ENCODE measurements at places on chromosomes 12 and 14.

- no peak for DNase-seq
These were observed 10.5 kb downstream of the EVL start for GRCh38 chr14:100075681-100076080.

- DNase-seq = peak; percentile 12
These were observed 663 bp downstream of the PTGER2 start for GRCh38 chr14:52314595-52315354.

DNA sequence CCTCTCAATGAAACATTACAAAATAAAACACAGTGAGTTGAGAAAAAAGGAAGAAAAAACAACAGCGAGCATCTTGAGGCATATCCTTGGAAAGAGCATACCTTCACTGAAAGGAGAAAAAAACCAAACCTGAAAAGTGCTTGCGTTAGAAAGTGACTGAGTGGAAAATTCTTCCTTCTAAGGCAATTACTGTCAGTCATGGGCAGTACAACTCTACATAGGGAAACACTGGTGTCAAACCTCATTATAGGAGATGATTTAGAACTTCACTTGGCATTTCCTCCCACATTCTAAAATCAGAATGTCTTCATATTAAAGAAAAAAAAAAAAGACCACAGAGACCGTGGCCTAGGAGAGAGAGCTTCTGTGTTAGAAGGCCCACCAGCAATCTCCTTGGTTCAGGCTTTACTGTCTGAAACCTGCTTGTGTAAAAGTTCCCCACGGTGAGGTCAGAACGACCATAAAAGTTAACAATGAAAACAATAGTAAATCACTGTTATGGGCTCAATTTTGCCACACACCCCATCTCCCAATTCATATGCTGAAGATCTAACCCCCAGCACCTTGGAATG is 91.1 kb upstream of the CRY1 start:
- DNase-seq = no peak

DNA sequence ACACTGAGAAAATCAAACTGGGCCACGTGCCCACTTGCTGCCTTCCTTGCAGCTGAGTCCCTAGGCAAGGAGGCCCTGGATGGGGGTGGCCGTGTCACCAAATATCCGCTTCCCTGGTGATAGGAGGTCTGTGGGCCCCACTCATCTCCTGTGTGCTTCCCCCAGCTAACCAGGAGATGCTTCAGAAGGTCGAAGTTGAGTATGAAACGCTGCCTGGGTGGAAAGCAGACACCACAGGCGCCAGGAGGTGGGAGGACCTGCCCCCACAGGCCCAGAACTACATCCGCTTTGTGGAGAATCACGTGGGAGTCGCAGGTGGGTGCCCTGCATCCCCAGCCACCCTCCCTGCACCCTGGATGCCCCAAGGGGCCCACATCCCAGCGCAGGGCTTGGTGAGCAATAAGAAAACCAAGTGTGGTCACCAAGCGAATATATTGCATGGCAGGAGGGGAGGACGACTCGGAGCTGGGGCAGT is 6.8 kb upstream of the SIVA1 start:
- no peak for DNase-seq

- DNase-seq = no peak
These were observed 52.8 kb upstream of the PPP1R12A start for GRCh38 chr12:79987731-79988130.

- no peak for DNase-seq
These were observed 411.0 kb upstream of the SOX5 start for GRCh38 chr12:24360461-24360860.

GRCh38 chr14:60220917-60221316 is 28.1 kb upstream of the PPM1A start:
- no peak for DNase-seq

DNA sequence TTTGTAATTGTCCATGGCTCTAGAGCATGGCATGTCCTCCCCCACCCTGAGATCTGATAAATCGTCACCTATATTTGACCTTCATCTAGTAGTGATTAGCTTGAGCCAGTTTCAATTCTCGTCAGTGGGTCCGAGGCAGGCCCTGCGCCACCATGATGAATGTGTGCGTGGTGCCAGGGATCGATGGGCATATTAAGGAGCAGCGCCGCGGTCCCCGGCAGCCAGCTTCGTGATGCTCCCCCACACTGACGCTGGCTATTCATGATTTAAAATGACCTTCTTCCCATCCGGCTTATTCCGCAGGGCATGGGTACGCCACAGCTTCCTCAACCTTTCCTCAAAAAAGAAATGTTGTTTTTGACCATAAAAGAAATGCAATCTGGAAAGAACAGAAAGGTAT is 68.0 kb downstream of the SLC25A47 start:
- DNase-seq = no peak

DNA sequence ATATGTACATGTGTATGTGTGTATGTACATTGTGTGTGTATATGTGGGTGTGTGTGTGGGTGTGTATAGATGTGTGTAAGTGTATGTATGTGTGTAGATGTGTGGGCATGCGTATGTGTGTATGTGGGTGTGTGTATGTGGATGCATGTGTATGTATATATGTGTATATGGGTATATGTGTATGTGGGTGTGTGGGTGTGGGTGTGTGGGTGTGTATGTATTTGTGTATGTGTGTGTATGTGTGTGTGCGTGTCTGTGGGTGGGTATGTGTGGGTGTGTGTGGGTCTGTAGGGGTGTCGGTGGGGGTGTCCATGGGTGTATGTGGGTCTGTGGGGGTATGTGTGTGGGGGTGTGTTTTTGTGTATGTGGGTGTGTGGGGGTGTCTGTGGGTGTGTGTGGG is 101.6 kb downstream of the PIWIL1 start:
- no peak for DNase-seq

DNA sequence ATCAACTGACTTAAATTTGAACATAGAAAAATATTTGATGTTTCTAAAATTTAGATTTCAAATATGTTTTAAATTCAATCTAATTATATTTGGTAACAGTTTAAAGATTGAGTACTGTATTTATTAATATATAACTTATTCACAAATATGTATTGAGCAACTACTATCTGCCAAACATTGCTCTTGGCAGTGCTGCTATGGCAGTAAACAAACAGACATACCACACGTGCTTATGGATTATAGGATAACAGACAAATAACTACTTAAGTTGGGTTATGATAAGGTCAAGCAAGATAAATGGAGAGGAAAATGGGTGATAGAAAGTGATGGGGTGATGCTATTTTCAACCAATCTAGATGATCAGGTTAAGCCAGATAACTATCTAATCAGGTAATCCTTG is 538.1 kb downstream of the C12orf50 start:
- DNase-seq = no peak

- no peak for DNase-seq
These were observed 59.6 kb downstream of the GNS start for GRCh38 chr12:64699504-64700115.

- no peak for DNase-seq
These were observed 185.1 kb upstream of the DDHD1 start for GRCh38 chr14:53338192-53338591.

DNA sequence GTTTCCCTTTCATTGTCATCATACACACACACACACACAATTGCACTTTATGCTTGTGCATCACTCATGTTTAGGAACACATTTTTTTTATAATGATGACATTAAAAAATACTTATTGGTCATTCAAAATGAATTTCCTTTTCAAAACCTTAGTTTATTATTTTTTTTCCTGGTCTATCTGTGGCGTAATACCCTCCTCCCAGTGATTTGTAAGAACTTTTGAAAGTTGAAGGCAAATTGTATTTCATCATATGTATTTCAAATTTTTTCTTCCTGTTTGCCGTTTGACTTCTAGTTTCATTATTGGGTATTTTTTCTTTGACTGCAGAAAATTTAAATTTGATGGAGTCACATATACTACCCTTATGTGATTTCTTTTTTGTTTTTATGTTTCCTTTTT is 2.5 kb upstream of the LRRK2 start:
- DNase-seq = no peak

DNA sequence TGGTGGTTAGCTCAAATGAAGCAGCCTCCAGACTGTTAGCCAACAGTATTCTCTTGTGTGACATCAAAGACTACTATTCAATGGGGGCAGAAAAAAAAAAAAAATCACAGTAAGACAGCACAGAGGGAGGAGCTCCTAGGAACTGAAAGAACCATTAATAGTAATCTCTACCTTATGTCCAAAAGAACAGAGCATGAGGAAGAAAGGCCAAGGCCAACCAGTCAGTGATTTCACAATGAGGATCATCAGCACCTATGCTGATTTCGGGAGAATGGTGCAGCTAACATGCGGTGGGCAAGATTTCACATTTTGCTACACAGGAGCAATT is 66.3 kb upstream of the SOX5 start:
- DNase-seq = no peak

DNA sequence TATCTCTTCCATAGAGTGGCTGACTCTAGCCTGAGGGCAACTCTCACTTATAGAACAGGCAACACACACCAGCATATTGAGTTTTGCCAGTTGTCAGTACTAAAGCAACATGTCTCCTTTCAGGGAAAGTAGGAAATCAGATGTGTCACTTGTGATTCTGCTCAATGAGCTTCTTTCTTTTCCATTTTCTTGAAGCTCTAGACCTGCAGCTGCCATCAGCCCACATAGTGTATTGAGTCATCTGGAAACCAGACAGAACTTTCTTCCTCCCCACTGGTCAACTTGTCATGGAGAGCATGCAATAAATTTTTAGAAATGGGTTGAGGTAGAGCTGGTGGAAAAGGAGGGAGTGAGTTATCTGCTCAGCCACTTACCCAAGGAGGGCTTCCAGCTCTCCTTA is 209.0 kb upstream of the PLEKHG7 start:
- DNase-seq = no peak

- DNase-seq = no peak
These were observed 29.6 kb upstream of the TCL1B start for GRCh38 chr14:95656634-95657033.

GRCh38 chr14:80959496-80959895 is 4.1 kb downstream of the TSHR start:
- no peak for DNase-seq

GRCh38 chr14:32578181-32578580 is 249.1 kb downstream of the AKAP6 start:
- DNase-seq = no peak

- no peak for DNase-seq
These were observed 257.6 kb downstream of the EGLN3 start for GRCh38 chr14:33693237-33693636.

- DNase-seq = no peak
These were observed 133.2 kb upstream of the NOVA1 start for GRCh38 chr14:26730929-26731618.

DNA sequence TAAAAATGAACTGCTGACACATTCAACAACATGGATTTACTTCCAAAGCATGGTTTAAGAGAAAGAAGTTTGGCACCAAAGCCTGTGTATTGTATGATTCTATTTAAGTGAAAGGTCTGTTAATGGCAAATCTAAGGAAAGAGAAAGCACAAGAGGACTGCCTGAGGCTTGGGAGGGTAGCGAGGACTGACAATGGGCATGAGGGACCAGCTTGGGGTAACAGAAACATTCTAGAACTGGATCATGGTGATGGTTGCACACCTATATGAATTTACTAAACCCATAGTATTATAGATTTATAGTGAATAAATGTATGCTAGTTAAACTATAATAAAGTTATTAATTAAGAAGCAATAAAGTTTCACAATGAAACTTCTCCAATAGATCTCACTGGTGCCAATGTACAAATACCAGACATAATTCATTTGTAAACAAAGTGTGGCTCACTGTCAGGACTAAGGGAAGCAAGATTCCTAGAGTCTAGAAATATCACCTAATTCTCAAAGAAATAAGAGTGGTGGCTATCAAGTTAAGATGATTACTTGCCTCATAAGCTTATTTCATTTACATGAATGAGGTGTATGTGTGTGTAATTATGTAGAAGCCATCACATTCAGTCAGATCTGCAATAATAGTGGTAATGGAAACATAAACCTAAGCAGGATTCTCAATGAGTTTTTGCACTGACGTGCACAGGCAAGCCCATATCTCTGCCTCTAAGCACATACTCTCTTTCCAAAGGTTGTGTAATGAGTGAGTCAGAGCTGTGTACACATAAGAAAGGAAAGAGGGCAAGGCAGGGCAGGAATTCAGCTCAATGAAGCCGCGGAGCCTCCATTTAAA is 353.4 kb downstream of the KCNH5 start:
- peak; percentile 70 for DNase-seq

DNA sequence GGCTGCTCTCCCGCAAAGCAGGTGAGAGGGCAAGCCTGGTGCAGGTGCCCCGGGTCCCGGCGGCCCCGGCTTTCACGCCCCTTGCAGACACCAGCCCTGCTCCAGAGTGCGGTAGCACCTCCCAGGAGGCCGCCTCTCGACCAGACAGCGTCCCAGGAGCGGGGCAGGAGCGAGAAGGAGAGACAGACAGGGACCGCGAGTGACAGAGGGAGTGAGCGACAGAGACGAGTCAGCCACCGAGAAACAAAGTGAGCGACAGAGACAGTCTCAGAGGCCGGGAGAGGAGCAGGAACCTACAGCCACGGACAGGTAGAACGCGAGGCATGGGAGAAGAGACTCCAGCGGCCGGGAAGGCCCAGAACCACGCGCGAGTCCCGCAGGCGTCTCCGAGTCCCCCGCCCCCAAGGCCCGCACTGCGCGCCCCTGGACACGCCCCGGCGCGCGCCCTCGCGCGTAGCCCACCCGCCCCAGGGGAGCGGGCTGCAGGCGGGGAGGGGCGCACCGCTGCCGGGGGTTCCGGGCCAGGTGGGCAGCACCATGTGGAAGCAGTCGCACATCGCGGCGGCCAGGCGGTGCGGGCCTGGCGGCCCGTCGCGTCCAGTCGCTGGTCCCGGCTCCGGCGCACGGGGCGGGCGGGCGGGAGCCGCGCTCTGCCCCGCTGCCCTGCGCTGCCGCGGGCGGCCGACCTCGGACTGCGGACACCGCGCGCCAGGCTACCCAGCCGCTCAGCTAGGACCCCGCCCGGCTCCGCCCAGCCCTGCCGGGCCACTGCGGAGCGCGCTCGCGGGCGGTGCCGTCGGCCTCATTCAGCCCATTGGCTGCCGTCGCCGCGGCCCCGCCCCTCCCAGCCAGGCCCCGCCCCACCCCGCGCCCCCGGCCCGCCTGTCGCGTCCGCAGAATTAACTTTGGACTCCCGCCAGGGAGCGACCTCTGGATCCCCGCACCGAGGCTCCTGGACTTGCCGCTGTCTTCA is at the start of gene AHNAK2:
TSS of gene AHNAK2 (minus strand) at position 694 of the 973 bp plus-strand sequence. CDS start at position 557, 137 bp downstream.
- peak; percentile 89 for DNase-seq

GRCh38 chr12:112539221-112539620 is 120.5 kb downstream of the PTPN11 start:
- DNase-seq = no peak

DNA sequence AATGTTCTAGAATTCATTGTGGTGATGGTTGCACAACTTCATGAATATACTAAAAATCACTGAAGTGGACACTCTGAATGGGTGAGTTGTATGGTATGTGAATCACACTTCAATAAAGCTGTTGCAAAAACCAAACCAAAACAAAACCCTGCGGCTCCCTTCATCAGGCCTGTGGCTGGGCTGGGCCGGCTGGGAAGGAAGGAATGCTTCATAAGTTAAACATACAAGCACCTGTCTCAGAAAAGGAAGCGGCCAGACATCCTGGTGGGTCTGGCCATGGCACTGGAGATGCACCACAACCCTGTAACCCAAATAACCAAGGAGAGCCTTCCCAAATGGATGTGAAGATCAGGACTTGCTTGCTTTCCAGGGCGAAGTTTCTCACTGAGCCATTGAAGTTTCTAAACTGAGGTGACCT is 34.9 kb downstream of the TTC7B start:
- no peak for DNase-seq

- no peak for DNase-seq
These were observed 247.0 kb downstream of the EMP1 start for GRCh38 chr12:13443498-13443897.
